ENCODE measurements at places on chromosomes 7 and 10. TPM values are rescaled to one million over a fixed set of nuclear protein-coding genes. Genes with fewer than 3 reads are reported as not detected.

The KCNH2 gene
- under 0.01 TPM for total RNA-seq

The CALHM3 gene
- total RNA-seq, result 0.39 TPM

The MRC1 gene
- 0.11 TPM for total RNA-seq

The ZNF727 gene
- 1.6 TPM for total RNA-seq

The AGR2 gene
- 870 TPM for total RNA-seq

The PRSS2 gene
- total RNA-seq, result not detected

The CFAP46 gene
- under 0.01 TPM for total RNA-seq

The LOXL4 gene
- 3.8 TPM for total RNA-seq

The GTF2I gene
- 179 TPM for total RNA-seq

The LRMDA gene
- 3.9 TPM for total RNA-seq

The TEX47 gene
- total RNA-seq, result not detected

The CPN1 gene
- total RNA-seq, result not detected

The HOXA10 gene
- not detected for total RNA-seq

The NDUFB8 gene
- 139 TPM for total RNA-seq

The ATP6V0A4 gene
- total RNA-seq, result 4.1 TPM

The RNF148 gene
- total RNA-seq, result 36.5 TPM

The FOXP2 gene
- total RNA-seq, result 0.54 TPM

The KNDC1 gene
- total RNA-seq, result 1.6 TPM

The CTBP2 gene
- 140 TPM for total RNA-seq

The PDE1C gene
- total RNA-seq, result 0.22 TPM

The KIAA1549 gene
- 14.3 TPM for total RNA-seq

The AKR1C8 gene
- not detected for total RNA-seq

The TMEM140 gene
- not detected for total RNA-seq

The METTL2B gene
- total RNA-seq, result 29.3 TPM

The PDGFA gene
- 33.8 TPM for total RNA-seq

The ZNF212 gene
- 8.7 TPM for total RNA-seq

The LRRC18 gene
- not detected for total RNA-seq

The SGCE gene
- total RNA-seq, result 62.4 TPM

The MSMB gene
- total RNA-seq, result not detected

The CCDC136 gene
- 0.65 TPM for total RNA-seq

Data from placental epithelial cell (primary cell).